ENCODE measurements at places on chromosomes 13 and 19.

DNA sequence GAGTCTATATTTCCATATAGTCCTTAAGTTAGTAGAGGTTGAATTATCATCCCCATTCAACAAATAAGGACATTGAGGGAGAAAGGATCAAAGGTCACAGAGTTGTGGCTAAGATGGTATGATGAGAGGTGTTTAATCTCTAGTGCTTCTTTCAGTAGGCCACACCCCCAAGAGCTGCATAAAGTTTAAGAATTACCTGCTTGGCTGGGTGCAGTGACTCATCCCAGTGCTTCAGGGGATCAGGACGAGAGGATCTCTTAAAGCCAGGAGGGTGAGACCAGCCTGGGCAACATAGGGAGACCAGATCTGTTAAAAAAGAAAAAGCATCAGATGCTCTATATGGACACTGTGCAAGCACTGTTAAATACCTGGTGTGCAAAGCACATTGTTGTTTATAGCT lies 560.0 kb upstream of the KLHL1 start:
- H3K4me1 ChIP-seq = no peaks in the 10 kb centered on the region
- no peak overlapping the region for H3K4me3 ChIP-seq
- no peak for DNase-seq
- H3K36me3 ChIP-seq = no peaks in the 10 kb centered on the region
- H3K27me3 ChIP-seq = no peaks in the 10 kb centered on the region

GRCh38 chr13:69946511-69946910 lies 161.1 kb upstream of the ATXN8OS start:
- no peaks in the 10 kb centered on the region for H3K27me3 ChIP-seq
- no peak overlapping the region for H3K4me3 ChIP-seq
- DNase-seq = no peak
- no peaks in the 10 kb centered on the region for H3K4me1 ChIP-seq

- no peak overlapping the region for H3K4me3 ChIP-seq
- H3K27ac ChIP-seq = no peak overlapping the region
- H3K36me3 ChIP-seq = peaks cover 2% of the 10 kb centered on the region
- no peak for DNase-seq
- H3K27me3 ChIP-seq = no peaks in the 10 kb centered on the region
Measured at GRCh38 chr19:3443840-3444694, 36.3 kb downstream of the SMIM24 start.

- peaks cover 5% of the 10 kb centered on the region for H3K27me3 ChIP-seq
- H3K27ac ChIP-seq = no peak overlapping the region
- H3K36me3 ChIP-seq = no peaks in the 10 kb centered on the region
- DNase-seq = no peak
- no peak overlapping the region for H3K4me3 ChIP-seq
Measured at GRCh38 chr19:17611462-17612244, 56.2 kb downstream of the COLGALT1 start.
